ENCODE measurements at places on chromosomes 1 and 21.

DNA sequence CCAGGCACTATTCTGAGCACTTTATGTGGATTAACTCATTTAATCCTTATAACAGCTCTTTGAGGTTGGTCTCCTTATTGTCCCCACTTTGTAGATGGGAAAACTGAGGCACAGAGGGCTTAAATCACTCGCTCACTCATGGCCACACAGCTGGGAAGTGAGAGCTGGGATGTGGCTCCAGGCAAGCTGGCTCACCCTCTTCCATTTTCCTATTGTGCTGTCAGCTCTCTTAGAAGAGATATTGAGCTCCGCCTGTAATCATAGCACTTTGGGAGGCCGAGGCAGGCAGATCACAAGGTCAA, 3.8 kb upstream of the COL8A2 start:
- no peak for DNase-seq

GRCh38 chr1:36658838-36659237, 176.1 kb upstream of the CSF3R start:
- DNase-seq: no peak

- DNase-seq: no peak
Observed at GRCh38 chr1:2347896-2348295, 43.5 kb downstream of the MORN1 start.

GRCh38 chr1:154325583-154326545, 539 bp downstream of the ATP8B2 start:
- peak; percentile 50 for DNase-seq

GRCh38 chr1:168362991-168363390, 82.3 kb downstream of the TBX19 start:
- DNase-seq: no peak

DNA sequence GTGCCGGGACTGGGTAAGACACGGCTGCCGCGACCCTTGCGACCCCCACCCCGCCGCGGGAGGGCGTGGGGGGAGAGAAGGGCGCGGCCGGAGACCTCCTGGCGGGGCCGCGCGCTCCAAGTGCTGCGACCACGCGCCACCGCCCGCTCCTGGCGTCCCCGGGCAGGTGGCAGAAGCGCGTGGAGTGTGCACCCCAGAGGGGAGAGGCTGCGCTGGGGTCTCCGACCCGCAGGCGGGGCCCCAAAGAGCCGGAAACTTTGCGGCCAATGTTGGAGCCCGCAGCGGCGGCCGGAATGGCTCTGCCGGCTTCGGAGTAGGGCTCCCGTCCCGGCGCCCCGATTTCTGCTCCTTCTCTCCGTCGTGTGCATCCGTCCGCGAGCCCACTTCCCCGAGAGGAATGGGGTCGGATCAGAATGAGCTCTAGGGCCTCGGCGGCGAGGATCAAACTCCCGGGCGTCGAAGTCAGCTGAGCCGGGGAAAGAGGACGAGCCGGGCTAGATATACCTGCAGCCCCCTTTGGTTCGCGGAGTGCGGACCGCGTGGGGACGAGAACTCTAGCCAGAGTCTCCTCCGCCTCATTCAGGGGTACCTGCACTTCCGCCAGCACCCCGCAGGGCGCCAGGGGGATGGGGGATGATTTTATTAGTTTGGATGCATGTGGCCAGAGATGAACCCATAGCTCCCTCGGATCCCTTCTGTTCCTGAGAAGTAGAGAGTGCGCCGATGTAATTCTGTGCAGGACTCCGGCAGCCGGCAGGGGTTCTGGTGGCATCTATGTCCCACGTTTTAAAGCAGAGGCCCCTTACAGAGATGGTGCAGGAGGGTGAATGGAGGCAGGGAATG, 751 bp downstream of the STUM start:
- no peak for DNase-seq

- DNase-seq: no peak
Observed at GRCh38 chr1:64161357-64161941, 42.0 kb upstream of the UBE2U start.

DNA sequence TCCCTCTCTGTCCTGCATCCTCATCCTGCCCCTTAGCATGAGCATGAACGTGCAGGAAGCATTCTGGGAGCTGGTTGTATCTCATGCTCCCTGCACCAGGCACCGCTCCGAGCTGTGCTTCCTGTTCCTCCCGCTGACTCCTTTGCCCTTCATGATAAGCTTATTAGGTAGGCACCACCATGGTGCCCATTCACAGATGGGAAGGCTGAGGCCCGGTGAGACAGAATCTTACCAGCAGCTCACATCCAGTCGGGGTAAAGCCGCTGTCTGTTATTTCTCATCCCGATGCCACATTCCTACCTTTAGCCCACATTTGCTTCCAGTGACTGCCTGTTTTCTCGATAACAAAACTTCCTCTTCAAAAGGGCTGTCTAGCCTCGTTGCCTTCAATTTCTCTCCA, 7.3 kb downstream of the MIIP start:
- DNase-seq: no peak

- no peak for DNase-seq
Observed at GRCh38 chr1:26020330-26020768, 1.2 kb upstream of the EXTL1 start.
